ENCODE measurements at places on chromosomes 1 and 21.

DNA sequence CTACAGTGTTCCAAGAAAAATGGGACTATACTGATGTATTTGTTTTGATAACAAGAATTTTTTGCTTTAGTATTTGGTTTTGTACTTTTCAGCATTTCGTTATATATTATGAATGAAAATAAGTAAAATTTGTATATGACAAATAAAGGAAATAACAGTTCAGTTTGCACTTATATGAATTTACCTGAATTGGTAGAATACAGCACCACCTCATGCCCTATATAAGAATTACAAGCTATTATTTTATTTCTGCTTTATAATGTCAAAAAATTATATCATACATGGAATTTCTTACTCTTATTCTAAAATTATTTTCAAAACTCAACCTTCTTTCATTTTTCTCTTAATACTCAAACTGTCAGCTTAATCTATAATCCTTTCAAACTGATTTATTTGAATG lies 14.6 kb downstream of the EFCAB7 start:
- no peak for DNase-seq

GRCh38 chr1:110185181-110185580 lies 24.9 kb upstream of the KCNC4 start:
- DNase-seq = no peak

GRCh38 chr1:80375662-80376061 lies 1369.1 kb upstream of the ADGRL4 start:
- DNase-seq = no peak

GRCh38 chr1:8945568-8945967 lies at the start of gene CA6:
Gene CA6, plus strand, starts transcription at chr1:8945868. Its CDS starts 19 bp downstream, at chr1:8945887.
- no peak for DNase-seq

DNA sequence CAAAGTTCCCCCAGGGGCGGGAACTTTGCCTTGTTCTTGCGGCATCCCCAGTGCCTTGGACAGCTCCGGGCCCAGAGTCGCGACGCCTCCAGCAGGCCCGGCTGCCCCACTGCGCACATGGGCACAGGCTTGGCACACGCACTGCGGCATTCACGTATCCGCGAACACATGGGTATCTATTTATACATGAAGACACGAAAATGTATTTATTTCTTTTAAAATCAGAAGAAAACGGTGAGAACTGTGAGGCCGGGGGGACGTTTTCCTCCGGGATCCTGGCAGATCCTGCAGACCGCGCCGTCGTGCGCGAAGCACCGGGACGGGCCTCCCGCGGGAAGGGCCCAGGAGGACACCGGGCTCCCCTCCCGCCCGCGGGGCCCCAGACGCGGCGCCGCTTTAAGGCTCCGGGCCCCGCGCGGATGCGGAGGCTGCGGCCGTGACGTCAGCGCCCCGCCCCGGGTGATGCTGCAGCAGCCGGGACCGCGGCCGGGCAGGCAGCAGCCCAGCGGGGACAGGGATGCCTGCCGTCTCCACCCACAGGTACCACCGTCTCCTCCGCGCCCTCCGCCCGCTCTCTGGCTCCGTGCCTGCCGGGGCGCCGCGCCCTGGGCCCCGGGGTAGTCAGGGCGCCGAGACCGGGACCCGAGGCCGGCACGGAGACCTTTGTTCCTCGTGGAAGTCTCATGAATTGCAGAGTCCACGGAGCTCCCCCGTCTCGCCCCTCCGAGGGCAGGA lies at the start of gene SLC45A1:
SLC45A1 (plus strand) TSS at position 468 of the 735 bp plus-strand sequence. CDS start 6,216 bp downstream, outside the sequence.
- DNase-seq = peak; percentile 29

DNA sequence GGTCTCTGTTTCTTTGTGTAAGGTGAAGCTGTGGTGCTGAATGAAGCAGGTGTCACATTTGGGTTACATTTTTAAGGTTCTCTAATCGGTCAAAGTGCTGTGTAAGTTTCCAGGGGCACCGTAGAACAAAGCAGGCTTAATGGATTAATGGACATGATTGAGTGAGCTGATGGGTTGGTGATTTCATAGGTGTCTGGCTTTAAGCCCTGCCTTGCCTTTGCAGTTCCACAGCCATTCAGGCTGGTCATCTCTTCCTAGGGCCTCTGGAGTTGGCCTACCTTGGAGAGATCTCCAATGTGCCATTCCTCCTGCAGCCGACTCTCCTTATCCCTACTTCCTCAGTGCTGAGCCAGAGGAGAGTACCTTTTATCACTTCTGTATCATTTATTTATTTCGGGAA lies 15.2 kb downstream of the GALNT2 start:
- DNase-seq = no peak

GRCh38 chr1:35038723-35039122 lies 7.0 kb upstream of the ZMYM6 start:
- DNase-seq = no peak

DNA sequence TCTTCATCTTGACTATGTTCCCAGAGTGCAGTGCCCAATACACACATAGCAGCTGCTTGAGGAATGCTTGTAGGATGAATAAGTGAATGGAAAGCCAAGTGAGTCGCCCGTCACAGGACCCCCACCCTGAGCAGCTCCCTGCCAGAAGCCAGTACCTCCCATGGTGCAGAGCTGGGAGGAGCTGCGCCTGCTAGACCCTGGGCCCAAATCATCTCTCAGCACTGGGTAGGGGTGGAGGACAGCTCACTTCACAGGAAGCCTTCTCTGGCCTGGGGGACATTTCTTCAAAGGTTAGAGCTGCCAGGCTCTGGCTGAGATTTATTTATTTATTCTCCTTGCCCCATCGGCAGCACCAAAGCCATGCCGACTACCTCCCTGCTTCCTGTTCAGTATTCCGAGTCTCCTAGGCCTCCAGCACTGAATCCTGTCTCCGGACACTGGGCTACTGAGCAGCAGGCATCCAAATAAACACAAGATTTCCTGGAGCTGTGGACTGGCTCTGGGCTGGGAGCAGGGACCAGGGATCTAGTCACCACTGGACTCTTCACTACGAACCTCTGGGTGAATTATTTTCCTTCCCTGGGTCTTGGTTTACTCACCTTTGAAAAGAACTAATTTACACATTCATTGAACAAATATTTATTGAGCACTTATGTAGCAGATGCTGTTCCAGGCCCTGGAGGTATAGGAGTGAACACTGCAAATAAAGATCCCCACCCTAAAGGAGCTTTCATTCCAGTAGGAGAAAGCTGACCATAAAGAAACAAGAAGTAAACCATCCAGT lies 187.7 kb downstream of the TRABD2B start:
- DNase-seq = no peak

- no peak for DNase-seq
These were observed 475.4 kb downstream of the LMO4 start for GRCh38 chr1:87804128-87804527.

DNA sequence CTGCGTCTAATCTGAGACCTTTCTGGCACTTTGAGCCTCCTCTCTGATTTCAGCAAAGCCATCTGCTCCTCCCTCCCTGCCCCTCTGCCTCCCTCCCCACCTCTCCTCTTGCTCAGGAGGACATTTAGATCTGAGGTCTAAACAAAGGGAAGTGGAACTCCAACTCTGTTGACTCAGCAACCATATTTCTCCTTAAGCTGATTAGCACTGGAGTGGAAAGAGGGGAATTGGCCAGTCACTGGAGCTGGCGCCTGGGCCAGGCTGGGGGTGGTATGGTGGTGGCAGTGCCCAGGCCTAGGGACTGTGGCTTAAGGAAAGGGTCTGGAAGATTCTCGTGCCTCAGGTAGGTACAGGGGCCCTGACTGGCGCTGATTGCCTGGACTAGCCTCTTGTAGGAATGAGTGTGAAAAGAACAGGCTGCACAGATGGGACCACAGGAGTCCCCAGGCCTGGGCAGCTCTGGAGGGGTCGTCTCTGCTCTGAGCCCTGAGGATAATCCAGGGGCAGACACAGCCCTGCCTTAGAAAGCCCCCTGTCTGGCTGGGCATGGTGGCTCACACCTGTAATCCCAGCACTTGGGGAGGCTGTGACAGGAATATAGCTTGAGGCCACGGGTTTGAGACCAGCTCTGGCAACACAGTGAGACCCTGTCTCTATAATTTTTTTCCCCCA lies 11.9 kb downstream of the SH2D2A start:
- DNase-seq = no peak

GRCh38 chr1:27365372-27366112 lies 1.2 kb downstream of the MAP3K6 start:
- DNase-seq = peak; percentile 73

DNA sequence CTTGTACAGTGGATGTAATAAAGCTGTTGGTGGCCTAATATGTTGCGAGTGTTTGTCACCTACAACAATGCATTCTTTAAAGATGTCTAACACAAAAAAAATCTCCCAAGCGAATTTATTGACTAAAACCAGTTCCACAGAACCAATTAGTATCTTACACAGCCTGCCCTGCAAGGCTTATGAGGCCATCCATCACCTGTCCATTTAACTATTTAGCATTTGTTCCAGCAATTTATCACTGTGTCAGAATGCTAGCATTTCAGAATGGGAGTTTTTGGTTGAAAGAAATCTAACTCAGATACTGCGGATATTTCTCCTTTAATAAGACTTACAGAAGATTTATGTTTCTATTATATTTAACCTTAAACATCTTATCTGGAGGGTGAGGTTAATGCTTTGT lies 831.1 kb upstream of the PRMT6 start:
- no peak for DNase-seq

DNA sequence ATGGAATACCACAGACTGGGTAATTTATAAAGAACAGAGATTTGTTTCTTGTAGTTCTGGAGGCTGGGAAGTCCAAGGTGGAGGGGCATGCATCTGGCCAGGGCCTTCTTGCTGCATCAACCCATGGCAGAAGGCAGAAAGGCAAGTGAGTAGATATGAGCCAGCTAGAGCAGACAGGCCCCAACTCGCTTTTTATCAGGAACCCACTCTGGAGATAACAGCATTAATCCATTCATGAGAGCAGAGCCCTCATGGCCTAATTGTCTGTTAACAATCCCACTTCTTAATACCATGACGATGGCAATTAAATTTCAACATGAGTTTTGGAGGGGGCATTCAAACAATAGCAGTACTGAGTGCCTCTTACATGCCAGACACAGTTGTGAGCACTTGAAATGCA lies 87.2 kb upstream of the SOX13 start:
- DNase-seq = no peak

GRCh38 chr1:32241001-32241763 lies 5.8 kb upstream of the FAM167B start:
- DNase-seq = no peak

DNA sequence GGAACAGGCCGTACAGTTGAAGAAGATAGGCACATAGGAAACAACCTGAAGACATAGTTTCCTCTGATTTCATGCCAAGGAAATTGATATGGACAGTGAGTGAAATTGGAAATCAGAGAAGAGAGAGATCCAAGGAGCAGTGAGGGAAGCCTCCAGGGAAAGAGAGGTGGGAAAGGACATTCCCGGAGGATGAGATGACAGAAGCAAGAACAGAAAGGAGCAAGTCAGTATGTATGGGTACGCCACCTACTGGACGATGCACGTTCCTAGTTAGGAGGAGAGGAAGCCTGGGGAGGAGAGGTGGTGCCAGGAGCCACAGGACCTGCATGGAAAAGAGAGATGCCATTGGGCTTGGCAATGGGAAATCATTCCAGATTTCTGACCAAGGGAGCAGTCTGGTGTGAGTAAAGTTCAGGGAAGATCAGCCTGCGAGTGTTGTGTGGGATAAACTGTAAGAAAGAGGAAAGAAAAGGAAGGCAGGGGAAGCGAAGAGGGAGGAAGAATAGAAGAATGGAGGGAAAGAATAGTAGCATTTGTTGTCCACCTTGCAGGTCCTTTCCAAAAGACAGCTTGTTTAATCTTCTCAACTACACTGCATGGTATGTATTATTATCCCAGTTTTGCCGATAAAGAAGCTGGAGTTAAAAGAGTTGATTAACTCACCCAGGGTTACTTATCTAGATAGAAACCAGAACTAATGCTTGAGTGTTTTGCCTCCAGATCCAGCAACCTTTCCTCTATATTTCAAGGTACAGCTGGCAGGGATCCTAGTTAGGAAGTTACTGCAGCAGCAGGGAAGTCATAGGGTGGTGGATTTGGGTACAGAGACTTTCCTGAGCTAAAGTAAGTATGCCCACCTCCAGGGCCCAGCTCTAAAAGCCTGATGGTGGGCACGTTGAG lies 27.4 kb downstream of the C1orf116 start:
- peak; percentile 74 for DNase-seq

DNA sequence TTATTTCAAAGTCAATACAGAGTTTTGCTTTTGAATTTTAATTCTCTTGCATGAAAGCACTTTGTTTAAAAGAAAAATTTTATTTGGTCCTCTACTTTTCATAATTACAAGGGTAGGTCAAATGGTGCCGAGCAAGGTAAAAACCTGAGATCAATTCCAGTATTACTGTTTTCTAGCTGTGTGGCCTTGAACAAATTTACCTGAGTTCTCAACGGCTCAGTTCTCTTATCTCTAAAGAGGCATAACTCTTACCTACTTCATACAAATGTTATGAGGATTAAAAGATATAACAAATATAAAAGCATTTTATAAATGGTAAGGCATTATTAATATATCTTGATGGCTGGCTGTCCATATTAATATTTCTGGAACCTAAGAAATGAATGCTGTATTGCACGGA lies 42.5 kb downstream of the USP24 start:
- no peak for DNase-seq

DNA sequence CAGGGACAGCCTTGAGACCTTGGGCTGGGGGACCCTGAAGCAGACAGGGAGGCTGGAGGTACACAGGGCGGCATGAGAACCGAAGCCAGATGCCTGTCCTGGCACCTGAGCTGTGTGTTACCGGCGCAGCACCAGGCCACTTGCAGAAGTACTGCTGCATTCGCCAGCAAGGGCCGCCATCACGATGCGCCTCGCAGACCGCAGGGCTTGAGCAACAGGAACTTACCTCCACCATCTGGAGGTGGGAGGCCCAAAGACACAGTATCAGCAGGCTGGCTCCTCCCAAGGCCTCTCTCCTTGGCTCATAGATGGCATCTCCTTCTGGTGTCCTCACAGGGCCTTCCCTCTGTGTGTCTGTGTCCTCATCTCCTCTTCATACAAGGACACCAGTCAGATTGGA lies 90.1 kb downstream of the PRDM16 start:
- DNase-seq = no peak

- no peak for DNase-seq
These were observed 17.1 kb downstream of the TP73 start for GRCh38 chr1:3669421-3669821.

DNA sequence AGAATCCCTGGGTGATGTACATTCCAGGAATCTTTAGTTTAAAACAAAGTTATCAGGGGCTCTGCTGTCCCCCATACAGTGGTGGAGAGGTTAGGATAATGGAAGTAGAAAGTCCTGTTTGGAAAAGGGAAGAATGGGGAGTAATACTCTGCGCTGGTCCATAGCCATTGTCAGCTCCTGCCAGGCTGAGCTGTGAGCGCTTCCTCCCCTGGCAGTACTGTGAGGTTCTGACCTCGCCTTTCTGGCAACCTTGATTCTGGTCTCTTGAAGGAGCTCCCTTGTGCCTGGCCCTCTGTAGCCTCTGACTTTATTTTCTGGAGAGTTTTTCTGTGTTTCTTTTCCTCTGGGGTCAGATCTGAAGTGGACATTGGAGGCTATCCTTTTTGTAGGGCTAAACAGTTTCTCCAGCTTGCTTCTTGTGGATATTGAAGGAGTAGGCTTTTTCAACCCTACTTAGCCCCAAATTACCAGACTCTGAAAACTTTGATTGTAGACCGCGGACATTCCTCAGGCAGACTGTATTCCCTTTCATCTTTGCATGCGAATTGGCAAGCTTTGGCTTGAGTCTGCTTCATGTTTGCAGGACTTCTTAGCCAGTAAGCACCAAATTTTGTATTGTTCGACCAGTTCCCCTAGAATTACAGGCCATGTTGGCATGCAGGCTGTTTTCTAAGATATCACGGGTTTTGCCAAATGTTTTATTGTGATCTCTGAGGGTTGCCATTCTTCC lies 13.8 kb downstream of the UBE4B start:
- DNase-seq = no peak
